ENCODE measurements at places on chromosomes 12 and 14.

DNA sequence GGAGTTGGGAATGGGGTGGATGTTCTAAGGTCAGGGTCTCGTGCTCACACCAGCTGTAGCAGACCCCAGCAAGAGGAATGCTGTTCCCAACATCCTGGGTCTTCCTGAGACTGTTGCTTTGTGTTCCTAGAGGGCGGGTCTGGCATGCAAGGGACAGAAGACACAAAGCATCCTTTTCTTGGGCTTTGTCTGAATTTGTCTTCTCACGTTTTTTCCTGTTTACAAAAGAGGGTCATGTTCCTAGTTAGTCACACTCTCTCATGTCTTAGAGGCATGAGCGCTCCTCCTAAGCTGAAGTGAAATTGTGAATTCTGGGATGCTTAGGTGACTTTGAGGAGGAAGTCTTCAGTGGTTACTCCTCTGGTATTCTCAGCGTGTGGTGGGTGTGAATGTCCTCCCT lies 9.6 kb upstream of the TAMALIN start:
- no peak for DNase-seq

GRCh38 chr12:119512772-119513497 lies 80.6 kb upstream of the TMEM233 start:
- DNase-seq = peak; percentile 60

DNA sequence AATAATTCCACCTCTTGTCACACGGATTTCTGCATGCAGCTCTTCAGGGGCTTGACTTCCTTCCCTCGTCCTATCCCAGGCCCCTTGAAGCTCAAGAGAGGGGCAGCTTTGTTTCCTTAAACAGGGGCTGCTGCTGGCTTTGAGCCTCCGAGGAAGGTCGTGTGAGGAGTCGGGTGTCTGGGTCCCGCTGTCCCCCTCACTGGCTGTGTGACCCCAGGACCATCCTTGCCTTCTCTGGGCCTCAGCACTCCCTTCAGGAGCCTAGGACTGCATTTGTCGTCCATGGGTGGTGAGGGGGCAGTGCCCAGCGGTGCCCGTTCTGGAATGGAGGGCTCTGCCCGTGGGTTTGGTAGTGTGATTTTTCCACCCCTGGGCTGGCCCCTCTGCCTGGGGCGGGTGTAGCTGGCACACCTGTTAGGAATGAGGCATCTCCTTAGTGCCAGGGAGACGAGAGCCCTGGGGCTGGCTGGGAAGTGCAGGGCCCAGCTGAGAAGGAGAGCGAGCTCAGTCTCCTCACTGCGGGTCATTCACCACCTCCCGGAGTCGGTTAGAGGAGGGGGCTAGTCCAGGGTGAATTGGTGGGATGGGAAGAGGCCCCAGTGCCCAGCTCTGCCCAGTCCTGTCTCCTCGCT lies 60.8 kb downstream of the TSPAN9 start:
- no peak for DNase-seq

DNA sequence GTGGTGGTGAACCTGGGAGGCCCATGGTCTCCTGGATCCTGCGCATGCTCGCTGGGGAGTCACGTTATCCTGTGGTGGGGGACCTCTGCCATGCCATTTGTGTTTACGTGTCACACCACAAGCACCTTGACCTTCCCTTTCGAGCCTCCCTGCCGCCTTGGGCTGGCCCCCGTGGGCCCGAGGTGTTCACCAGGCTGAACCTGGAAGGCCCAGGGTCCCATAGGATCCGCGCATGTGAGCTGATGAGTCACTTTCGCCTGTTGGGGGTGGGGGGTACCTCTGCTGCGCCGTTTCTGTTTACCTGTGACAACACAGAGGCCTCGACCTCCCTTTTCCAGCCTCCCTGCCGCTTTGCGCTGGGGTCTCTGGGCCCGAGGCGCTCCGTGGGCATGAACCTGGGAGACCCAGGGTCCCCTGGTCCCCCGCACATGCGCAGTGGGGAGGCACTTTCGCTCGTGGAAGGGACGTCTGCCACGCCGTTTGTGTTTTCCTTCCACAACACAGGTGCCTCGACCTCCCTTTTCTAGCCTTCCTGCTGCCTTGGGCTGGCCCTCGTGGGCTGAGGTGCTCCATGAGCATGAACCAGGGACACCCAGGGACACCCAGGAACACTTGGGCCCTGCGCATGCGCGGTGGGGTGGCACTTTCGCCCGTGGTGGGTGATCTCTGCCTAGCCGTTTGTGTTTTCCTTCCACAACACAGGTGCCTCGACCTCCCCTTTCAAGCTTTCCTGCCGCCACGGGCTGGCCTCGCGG lies 334.1 kb downstream of the ALG10 start:
- no peak for DNase-seq

GRCh38 chr12:122865268-122866231 lies 30.3 kb downstream of the HIP1R start:
- peak; percentile 44 for DNase-seq

GRCh38 chr12:110966081-110966760 lies 45.8 kb upstream of the MYL2 start:
- DNase-seq = no peak

- peak; percentile 75 for DNase-seq
Observed at GRCh38 chr12:116924558-116925453, 14.1 kb downstream of the FBXW8 start.

GRCh38 chr12:108289350-108290161 lies 49.6 kb downstream of the CMKLR1 start:
- DNase-seq = no peak

GRCh38 chr14:102731101-102731870 lies 46.0 kb upstream of the TRAF3 start:
- DNase-seq = peak; percentile 31

DNA sequence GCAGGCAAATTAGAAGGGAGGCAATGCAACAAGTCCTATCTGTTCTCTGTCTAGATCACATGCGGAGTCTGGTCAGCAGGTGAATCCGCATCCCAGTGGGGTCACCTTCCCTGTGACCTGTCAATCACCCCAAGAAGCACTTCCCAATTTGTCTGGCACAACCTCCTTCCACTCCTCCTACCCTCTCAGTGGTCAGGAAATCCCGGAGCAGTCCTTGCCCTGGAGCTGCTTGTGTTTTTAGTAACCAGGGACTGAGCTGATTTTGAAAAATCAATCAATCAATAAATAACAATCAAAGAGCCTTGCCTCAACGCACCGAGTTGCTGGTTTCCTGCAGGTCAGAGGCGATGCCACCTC lies 572 bp upstream of the ACSS3 start:
- DNase-seq = peak; percentile 53

- DNase-seq = peak; percentile 44
Observed at GRCh38 chr12:58288190-58288589, 346.8 kb downstream of the ATP23 start.

DNA sequence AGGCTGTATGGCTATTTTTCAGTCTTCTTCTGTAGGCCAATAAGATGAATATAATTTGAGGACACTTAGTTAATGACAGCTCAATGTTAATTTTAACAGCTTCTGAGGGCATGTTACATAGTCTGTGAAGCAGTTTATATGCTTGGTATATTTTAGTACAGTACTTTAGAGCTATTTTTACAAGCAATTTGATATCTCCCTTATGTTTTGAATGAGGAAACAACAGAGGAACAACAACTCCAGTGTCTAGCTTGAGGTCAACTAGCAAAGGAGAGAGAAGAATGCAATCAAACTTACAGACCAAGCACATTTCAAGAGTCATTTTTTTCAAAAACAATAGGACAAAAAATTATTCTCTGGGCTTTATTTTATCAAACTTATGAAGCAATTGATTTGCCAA lies 469.1 kb upstream of the DCN start:
- DNase-seq = peak; percentile 20

DNA sequence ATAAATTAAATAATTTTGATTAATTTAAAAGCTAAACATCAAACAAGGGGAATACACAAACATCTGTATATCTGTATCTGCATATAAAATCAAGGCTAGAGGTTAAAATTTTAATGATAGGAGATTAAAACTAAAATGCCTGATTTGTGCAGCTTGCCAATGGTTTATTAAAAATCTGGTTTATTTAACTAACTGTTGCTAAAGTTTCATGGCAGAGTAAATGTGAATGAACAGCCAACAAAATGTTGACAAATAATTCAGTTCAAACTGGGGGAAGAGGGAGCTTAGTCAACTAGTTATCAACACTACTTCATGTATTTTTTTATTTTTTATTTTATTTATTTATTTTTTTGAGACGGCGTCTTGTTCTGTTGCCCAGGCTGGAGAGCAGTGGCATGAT lies 43.0 kb downstream of the BTG1 start:
- no peak for DNase-seq

DNA sequence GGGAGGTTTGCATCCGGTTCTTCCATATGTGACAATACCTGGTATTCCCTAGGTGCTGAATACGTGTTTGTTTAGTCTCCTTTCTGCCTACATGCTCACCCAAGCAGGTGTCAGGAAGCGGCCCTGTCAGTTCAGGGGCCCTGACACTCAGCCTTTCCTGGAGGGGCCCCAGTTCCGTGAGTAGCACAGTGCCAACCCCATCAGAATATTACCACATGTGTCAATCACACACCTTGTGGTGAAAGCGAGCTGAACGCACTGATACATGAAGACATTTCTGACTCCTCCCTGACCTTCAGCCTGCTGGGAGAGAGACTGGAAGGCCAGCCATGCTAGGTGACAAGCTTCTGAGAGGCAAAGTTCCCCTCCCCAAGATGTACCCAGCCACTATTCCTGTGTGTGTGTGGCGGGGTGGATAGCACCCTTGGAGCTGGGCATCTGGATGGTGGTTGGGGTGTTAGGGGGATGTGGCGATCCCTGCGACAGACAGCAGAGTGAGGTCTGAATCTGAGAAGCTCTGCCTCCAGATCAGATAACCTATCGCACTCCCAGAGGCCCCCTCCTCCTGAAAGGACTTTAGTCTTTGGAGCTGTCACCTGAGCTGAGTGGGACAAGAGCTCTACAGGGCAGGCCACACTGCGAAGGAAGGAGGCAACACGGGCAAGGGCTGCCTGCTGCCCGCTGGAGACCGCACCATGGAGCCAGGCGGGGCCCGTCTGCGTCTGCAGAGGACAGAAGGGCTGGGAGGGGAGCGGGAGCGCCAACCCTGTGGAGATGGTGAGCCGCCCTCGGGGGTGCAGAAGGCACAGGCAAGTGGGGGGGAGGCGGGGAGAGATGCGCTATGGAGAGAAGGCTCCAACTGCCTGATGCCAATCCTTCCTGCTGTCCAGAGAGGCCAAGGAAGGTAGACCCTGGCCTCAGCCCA lies at the start of gene SOAT2:
Gene SOAT2 (plus strand): TSS at position 604 of the 925 bp plus-strand sequence. CDS start 92 bp downstream, at position 696.
- no peak for DNase-seq

DNA sequence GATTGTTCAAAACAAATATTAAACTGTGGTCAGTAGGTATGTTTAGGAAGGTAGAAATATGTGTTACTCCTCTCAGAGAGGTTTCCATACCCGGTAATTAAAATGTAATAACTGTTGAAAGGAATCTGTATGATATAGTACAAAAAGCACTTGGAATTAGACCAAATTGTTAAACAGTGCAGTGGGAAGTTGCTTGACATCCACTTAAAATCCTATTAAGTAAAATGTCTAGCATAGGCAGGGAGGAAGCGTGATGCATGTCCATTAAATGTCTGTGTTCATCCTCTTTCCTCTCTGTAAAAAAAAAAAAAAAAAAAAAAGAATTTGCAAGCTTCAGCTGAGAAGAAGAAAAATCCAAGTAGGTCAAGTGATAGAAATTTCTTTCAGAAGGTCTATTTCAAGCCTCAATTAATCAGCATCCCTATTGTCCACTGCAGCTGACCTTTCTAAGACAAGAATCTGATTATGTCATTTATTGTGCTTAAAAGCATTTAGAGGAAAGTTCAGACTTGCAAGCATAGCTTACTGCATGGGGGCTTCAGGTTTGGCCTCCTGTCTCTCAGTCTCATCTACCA lies 265.6 kb upstream of the RGS6 start:
- no peak for DNase-seq

GRCh38 chr12:118259079-118259478 lies 113.6 kb downstream of the TAOK3 start:
- peak; percentile 72 for DNase-seq

DNA sequence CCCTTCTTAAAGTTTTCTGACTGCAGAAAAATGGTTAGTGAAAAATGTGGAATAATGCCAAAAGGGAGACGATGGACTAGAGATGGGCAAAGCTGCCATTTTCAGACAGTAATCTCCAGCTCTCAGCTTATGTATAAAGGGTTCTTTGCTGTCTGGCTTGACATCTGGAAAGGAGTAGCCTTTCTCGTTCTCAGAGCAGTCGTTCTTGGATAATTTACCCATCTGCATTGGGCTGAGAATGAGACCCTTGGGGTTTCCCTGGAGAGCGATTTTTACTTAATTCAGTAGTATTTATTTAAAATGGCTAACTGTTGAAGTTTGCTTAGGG lies 1.2 kb downstream of the NUDT4 start:
- DNase-seq = no peak

GRCh38 chr14:68968051-68968450 lies 11.1 kb downstream of the ACTN1 start:
- DNase-seq = no peak

GRCh38 chr12:107439026-107439738 lies 246.4 kb upstream of the PWP1 start:
- DNase-seq = no peak

GRCh38 chr12:68001486-68002466 lies 12.5 kb downstream of the IFNG-AS1 start:
- DNase-seq = peak; percentile 53

DNA sequence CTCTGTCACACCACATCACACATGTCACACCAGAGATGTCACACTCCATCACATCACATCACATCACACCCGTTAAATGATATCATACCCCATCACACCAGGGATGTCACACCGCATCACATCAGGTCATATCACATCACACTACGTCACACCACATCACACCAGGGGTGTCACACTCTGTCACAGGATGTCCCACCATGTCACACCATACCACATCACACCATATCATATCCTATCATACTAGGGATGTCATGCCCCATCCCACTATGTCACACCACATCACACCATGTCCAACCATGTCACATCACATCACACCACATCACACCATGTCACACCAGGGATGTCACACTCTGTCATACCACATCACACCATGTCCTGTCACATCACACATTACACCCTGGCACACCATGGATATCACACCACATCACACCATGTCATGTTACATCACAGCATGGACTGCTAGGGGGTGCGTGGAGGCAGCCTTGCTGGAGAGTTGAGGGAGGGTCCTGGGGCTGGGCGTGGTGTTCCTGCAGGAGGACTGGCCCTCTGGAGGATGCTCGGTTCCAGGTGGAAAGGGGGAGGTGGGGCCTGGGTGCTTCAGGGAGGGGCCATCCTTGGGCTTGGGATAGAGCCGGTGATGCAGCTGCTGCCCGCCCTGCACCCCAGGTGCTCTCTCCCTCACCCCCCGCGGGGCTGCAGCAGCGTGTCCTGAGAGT lies 134.6 kb downstream of the TMEM121 start:
- no peak for DNase-seq

GRCh38 chr14:76943072-76943471 lies 85.4 kb downstream of the IRF2BPL start:
- no peak for DNase-seq

DNA sequence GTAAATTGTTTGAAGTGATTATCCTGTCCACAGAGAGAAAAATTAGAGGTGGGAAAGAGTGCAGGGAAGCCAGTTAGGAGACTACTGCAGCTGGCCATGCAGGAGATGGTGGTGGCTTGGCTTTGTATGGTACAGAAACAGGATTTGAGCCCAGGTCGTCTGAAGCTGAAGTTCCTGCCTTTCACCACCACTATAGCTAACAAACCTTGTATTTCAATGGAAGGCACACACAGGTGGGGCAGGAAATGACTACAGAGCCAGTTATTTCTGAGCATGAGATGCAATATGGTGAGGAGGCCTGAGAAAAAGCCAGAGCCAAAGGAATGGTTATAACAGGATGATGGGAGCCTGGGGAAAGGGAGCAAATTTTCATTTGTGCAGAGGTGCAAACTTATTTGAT lies 103.9 kb downstream of the BTG1 start:
- DNase-seq = no peak

GRCh38 chr14:71232506-71232905 lies 325.2 kb downstream of the PCNX1 start:
- no peak for DNase-seq

Measured in myocyte (in vitro differentiated cells).